ENCODE measurements at places on chromosomes 3 and 15.

GRCh38 chr3:11592445-11593298 is 51.0 kb downstream of the VGLL4 start:
- DNase-seq = no peak

GRCh38 chr15:52786436-52787122 is 3.6 kb downstream of the ONECUT1 start:
- DNase-seq = no peak

DNA sequence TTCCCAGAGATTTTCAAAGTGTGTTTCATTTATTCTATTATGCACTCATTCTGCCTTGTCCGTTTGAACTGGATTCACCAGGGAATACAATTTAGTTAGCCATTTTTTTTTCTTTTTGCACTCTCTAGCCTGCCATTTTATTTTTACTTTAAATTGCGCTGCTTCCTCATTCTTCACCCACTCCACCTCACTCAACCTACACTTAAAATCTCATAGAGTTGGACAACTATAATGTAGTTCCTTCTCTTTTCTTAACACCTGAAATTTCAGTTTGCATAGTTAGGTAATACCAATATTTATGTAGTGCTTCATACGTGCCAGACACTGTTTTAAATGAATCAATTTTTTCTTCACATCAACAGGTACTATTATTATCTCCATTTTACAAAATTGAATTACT is 42.4 kb upstream of the CMC1 start:
- DNase-seq = no peak

DNA sequence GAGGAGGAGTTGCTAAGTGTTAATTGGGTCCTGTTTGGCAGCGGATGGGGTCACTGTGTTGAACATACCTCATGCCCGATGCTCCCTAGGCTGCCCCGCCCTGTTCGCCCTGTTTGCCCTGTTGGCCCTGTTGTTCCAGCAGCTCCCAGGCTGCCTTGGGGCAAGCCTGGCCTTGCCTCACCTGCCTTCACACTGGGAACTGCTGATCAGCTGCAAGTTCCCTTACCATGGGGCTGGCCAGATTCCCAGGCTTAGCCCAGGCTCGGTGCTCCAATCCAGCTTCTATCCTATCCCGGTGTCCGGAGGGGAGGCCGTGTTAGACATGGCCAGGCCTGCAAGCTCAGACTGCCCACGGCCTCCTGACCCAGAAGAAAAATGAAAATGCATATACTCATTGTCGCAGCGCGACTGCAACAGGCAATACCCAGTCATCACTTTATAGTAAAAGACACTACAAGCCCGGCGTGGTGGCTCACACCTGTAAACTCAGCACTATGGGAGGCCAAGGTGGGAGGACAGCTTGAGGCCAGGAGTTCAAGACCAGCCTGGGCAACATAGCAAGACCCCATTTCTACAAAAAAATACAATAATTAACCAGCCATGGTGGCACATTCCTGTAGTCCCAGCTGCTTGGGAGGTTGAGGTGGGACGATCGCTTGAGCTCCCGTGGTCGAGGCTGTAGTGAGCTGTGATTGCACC is 42.9 kb upstream of the ZNF710 start:
- DNase-seq = no peak

DNA sequence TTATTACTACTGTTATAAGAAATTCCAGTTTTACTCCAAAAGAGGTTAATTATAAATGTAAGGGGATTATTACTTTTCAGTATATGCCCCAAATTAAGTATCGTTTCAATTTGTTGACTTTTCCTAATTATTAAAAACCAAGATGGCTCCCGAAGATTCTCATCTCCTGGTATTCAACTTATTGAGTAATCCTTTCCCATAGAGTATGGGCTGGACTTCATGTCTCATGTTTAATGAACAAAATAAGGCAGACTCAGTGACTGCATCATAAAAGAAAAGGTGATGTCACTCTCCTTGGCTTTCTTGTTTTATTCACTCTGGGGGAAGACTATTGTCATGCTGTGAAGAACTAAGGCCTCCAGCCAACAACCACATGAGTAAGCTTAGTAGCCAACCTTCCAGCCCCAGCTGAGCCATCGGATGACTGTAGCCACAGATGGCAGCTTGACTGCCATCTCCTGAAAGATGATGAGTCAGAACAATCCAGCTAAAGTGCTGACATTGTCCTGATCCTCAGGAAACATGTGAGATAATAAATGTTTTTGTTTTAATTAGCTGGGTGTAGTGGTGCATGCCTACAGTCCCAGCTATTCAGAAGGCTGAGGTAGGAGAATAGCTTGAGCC is 17.3 kb downstream of the IGF2BP2 start:
- DNase-seq = no peak

DNA sequence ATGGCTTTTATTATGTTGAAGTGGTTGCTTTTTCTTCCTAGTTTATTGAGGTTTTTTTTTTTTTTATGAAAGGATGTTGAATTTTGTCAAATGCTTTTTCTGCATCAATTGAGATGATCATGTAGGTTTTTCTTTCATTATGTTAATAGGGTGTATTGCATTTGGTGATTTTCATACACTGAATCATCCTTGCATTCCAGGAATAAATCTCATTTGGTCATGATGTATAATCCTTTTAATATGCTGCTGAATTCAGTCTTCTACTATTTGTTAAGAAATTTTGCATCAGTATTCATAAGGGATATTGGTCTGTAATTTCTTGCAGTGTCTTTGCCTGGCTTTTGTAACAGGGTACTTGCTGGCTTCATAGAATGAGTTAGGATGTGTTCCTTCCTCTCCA is 11.5 kb upstream of the CLRN1 start:
- no peak for DNase-seq

GRCh38 chr3:105406268-105406667 is 39.6 kb downstream of the ALCAM start:
- DNase-seq = no peak

GRCh38 chr3:185815391-185816282 is 9.2 kb downstream of the IGF2BP2 start:
- DNase-seq = no peak

DNA sequence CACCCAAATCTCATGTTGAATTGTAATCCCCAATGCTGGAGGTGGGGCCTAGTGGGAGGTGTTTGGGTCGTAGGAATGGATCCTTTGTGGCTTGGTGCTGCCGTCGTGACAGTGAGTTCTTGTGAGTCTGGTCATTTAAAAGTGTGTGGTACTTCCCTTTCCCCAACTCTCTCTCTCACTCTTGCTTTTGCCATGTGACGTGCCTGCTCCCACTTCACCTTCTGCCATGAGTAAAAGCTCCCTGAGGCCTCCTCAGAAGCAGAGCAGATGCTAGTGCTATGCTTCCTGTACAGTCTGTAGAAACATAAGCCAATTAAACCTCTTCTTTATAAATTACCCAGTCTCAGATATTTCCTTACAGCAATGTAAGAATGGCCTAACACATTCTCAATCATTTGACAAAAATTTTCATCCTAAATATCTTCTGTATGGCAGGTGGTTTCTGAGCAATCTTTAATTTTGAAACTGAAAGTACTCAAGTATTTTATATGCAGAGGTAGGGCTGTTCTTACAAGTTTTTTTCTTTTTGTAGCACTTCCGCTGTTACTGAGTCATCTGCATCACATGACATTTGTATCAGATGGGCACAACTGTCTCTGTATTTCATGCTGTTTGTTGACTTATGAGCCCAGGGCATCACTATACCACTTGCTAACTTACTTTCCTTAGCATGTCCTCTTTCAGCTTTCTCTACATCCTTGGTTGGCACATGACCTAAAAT is 8.8 kb downstream of the RPL39L start:
- DNase-seq = peak; percentile 83

DNA sequence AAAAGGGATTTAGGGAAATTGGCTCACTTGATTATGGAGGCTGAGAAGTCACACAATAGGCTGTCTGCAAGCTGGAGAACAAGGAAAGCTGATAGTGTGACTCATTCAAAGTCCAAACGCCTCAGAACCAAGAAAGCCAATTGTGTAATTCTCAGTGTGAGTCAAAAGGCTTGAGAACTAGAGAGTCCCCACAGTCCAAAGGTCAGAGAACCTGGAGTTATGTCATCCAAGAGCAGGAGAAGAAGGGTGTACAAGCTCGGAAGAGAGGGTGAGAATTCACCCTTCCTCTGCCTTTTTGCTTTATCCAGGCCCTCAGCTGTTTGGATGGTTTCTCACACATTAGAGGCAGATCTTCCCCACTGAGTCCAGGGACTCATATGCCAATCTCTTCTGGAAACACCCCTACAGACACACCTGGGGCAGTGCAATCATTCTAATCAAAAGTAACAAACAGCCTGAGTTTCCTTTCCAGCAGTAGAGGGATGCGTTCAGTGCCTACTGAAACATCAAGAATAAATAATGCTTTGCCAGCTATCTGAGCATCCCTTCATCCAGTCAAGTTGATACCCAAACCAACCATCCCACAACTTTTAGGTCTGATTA is 271.5 kb downstream of the SATB1 start:
- DNase-seq = no peak

DNA sequence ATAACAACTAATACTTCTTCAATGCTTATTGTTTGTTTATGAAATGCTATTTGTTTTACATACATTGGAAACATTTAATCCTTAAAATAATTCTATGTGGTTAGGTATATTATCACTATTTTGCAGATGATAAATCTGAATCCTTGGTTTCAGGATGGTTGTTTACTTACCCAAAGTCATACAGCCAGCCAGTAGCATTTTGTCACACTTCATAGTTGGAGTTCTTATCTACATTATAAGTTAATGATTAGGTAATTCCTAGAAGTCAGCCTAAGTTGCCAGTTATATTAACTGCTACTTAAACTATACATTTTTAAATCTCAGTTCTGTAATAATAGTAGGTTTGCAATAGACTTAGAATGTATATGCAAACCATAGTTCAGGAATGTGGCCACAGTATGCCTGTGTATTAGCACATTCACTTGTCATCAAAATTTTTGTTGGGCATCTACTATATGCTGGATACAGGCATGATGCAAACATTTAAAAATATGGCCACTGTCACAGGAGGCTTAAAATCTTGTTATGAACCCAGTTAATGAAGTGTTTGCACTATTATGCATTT is 187.9 kb downstream of the UBE2E2 start:
- DNase-seq = no peak

GRCh38 chr3:136612512-136612911 is 139.7 kb downstream of the STAG1 start:
- no peak for DNase-seq

DNA sequence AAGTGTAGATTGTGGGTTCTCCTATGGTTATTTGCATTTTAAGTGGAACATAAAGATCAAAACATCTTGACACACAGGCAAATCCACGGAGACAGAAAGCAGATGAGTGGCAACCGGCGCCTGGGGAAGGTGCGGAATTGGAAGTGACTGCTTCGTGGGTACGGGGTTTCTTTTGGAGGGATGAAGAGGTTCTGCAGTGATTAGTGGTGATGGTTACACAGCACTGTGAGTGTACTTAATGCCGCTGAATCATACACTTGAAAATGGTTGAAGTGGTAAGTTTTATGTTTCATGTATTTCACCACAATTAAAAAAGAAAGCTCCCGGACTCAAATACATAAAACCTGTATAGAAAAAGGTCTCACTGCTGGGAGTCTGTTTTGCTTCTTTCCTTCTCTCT is 18.5 kb upstream of the VPS33B start:
- no peak for DNase-seq

- no peak for DNase-seq
Measured at GRCh38 chr3:123757281-123757940, 126.7 kb downstream of the MYLK start.

DNA sequence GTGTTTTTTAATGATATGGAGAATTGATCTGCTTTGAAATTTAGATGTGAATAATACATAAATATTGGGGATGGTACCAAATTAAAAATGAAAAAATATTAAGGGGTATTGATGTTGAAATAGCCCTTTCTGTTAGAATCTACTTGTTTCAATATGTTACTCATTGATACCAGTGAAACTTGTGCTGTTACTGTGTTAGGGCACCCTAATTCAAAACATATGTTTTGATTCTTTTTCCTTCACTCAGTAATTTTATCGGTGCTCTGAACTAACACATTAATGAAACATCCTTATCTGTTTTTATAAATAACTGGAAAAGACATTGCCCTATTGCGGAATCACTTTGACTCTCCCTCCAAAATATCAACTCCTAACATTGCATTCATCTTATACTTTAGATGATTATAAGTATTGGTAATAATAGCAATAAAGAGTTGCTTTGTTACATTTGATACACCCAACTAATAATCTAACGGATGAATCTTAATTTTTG is 52.0 kb upstream of the CCNB2 start:
- DNase-seq = no peak

DNA sequence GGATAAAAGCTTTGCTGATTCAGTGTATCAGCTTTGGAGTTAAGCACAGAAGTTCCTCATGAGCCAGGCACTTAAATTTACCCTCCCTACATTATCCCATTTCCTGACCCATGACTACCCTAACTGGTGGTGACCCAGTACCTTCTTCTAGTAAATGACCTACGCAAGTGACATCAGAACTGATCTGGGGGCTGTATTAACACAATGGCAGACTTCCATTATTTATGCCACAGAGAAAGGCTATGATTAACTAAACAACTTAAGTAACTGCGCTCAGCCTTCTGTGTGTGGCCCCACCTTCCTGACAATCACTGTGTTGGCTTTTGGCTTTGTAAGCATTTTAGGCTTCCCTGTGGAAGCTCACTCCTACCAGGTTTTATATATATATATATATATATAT is 1.9 kb downstream of the MB21D2 start:
- DNase-seq = no peak

GRCh38 chr3:87468938-87469337 is 192.6 kb upstream of the POU1F1 start:
- DNase-seq = no peak

DNA sequence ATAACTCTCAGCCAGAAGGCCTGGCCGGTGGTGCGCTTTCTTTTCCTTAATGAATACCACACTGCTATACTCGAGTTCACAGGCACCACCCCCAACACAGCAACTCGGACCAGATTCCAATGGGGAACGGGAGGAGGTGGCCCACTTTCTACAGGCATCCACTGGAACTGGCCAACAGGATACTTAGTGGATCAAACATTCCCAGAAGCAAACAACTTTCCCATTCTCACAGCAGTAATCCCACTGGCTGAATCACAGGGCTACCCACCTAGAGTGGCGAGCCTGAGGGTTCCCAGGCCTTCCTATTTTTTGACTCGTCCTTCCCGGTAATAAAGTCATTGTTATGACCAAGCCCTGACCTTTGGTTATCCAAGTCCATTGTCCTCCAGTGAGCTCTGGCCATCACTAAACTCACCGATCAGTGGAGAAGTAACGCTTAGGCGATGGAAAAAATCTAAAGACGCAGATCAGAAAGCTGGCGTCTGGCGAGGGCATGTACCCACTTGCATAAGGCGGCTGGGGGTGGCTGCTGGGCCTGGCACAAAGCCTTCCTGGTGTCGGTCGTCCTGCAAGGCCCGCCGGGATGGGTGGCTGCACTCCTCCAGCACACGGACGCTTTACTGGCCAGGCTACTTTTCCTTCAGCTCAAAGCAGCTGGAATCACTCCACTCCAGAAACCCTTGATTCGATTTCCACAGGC is 1.2 kb downstream of the EOGT start:
- no peak for DNase-seq

DNA sequence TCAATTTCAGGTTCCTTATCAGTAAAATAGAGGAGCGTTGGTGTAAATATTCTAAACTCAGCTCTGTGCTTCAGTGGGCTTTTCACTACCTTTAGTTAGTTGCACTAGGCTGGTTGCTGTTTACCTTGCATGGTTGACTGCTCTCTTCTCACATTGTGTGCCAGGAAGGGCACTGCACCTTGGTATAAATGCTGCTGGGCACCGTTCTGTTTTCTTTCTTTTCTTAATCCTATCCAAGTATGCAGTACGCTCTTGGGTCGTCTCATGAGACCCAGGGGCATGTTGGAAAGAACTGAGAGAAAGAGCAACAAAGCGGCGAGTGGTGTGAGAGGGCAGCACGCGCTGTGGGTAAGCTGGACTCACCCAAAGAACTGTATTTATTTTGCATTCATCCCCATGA is 22.4 kb downstream of the KCNMB2 start:
- DNase-seq = no peak

Measured in central memory CD4-positive, alpha-beta T cell (primary cell).